ENCODE measurements at places on chromosomes 16 and 17.

DNA sequence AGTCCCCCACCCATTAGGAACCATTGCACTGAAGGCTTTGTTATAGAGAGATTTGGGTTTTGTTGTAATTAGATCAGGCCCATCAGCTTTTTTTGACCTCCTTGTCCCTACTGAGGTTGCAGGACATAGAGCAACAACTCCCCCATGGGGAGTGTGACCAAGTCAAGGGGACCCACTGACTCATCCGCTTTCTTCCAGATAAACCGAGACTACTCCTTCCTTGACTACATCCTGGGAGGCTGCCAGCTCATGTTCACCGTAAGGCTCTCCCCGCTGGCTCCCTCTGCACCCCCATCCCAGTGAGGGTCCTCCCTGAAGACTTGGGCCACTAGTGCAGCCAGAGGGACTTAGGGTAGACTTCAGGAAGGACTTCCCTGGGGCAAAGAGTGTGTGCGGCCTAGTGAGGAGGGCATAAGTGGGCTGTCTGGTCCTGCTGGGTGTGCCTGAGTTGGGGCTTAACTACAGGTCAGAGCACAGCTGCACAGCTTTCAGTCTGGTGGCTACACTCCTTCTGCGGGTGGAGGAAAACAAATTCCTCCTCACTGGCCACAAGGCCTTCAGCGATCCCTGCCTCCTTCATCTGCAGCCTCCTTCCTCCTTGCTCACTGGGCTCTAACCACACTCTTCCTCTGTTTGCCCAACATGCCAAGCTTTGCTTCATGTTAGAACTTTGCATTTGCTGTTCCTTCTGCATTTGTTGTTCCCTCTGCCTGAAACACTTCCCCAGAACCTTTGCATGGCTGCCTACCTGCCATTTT lies 31.0 kb downstream of the CPNE2 start:
- no peak for DNase-seq

GRCh38 chr16:79171504-79171903 lies 429.0 kb downstream of the MAF start:
- no peak for DNase-seq

DNA sequence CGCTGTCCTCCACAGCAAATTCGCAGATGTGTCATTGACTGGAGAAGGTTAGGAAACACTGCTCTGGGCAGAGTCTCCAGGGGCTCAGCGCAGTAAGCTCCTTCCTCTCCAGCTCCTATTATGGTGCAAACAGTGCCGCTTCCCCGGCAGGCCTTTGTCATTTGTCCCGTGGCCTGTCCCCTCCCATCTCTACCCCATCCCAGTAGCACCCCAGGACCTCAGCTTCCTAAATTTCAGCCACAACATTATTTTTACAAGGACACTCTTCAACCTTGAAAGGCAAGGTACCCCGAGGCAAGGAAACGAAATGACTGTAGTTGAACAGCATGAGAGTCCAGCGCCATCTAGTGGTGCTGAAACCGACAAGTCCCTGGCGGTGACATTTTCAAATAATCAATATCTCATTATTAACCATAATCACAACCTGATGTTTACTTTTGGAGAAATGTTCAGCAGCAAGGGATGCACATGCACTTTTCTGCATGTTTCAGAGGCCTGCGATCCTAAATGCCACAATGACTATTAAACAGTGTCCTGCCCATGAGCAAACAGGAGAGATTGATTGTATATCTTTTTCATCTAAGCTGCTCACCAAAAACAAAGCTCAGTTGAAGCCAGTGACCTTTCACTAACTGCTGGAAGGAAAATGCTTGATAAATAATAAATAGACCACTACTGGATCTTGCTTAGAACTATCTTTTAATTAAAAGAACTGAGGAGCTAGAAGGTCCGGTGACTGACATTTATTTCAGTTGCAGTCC lies 16.5 kb downstream of the MRPS23 start:
- DNase-seq = no peak

- DNase-seq = no peak
Observed at GRCh38 chr16:51852892-51853291, 694.1 kb downstream of the TOX3 start.

DNA sequence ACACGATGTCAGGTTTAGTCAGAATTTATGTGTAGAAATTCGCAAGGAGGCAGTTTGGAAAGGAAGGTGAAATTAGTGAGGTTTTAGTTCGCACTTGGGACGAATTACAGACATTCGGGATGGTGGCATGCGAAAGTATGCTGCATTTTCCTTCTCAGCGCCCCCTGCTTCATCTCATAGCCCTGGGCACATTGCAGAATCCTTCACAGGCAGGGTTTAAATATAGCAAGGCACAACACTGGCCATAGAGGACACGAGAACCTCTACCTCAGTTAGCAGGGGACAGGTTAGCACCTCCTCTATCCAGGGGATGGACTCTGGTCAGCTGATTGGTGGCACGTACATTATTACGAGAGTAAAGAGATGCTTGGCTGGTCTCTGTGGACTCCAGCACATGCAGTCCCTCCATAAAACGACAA lies 47.5 kb downstream of the MAP2K6 start:
- no peak for DNase-seq

GRCh38 chr17:58043221-58044181 lies 36.5 kb upstream of the SRSF1 start:
- DNase-seq = no peak

DNA sequence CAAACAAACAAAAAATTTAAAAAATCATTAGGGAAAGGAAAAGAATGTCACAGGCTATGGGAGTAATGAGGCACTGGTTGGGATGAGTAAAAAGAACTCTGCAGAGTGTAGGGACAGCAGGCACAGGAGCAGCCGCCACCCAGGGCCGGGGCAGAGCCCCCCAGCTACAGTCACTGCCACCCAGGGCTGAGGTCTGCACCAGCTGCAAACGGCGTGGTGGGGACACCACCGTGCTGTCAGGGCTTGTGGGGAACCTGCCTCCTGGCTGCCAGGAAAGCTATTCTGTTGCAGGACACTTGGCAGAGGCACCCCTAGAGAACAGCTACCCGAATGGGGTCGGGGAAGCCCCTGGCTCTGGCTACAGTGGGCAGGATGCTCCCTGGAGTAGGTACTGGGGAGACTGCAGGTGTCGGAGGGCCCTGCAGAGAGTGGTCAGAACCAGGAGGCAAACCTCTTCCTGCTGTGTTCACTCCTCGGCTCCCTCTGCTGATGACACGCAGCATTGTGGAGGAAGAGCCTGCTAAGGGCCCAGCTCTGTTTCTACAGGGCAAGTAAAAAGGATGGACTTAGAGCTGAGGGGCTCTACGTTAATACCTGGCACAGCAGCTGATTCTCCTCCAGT lies 32.3 kb upstream of the CAPN15 start:
- DNase-seq = no peak

- DNase-seq = no peak
Observed at GRCh38 chr16:57071831-57072582, 20.4 kb upstream of the CPNE2 start.

DNA sequence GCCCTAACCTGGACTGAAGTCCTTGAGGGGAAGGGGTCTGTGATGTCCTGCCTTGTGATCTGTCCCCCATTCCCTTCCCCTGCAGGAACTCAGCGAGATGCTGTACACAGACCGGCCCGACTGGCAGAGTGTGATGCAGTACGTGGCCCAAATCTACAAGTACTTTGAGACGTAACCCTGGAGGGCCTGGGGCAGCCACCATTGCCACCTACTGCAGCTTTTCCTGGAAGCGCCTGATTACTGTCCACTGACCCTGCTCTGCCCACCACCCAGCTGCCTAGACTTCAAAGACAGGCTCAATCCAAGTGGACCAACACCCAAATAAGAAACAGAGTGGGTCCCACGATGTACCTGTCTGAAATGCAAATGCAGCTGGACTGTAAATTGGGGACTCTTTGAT lies 153.4 kb downstream of the LGALS9B start:
- no peak for DNase-seq

- no peak for DNase-seq
Observed at GRCh38 chr16:81565321-81566028, 120.9 kb downstream of the CMIP start.

DNA sequence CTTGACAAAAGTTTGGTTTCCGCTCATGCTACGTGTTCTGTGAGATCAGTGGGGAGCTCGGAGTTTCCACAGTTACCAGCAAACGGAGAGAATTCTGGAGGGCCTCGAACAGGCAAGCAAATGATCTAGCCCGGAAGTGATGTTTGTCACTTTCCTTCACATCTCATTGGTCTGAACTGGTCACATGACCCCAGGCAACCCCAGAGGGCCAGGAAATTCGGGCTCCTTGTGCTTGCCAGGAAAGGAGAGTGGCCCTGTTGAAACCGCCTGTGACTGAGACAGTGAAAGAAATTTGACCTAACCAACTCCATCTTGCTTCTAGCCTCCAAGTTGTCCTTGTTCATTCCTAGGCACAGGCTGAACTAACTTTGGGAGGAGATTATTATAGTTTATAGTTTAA lies 23.0 kb downstream of the SPPL2C start:
- no peak for DNase-seq

DNA sequence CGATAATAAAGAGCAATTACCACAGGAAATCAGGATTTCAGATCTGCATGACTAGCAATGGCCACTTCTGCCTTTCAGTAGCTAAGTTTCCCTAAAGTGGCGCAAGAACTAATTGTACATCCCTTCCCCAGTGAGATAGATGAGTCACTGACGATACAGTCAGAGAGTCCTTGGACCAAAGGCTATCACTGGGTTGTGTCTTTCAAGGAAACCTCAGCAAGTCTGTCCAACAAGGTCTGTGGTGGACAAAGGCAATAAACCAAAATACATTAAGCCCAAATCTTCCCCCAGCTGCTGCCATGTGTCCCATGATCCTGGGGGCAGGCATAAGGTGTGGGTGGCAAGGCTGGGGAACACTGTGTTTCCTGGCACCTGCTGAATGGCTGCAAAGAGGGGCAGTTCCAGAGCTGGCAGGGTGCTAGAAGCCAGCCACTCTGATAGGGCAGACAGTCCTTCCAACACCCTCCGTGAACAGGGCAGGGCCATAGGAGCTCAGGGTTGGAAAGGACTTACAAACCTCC lies 20.5 kb upstream of the MTMR4 start:
- no peak for DNase-seq

- DNase-seq = no peak
Observed at GRCh38 chr17:17714261-17714866, 33.1 kb downstream of the RAI1 start.

DNA sequence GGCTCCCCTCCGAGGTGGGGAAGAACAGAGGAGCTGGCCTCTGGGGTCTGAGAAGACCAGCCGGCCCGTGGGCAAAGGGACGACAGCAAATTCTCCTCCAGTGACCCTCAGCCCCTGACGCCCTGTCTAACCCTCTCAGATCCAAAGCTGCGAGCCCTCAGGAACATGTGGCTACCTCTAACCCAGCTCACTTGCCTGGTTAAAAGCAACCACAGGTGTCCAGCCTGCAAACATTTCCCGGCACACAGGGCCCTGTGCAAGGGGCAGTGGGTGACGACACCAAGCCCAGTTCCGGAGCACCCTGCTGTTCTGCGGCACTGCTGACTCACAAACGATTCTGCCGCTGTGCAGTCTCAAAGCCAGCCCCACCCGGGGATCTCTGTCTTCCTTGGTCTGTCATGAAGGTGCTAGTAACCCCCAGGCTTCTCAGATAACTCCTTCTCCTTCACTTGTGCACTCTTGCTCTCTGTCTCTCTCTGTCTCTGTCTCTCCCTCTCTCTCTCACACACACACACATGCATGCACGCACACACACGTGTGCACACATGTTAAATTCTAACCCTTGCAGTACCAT lies 23.0 kb downstream of the WNT3 start:
- DNase-seq = no peak

GRCh38 chr16:12541672-12542071 lies 262.0 kb downstream of the CPPED1 start:
- DNase-seq = no peak

- no peak for DNase-seq
Observed at GRCh38 chr16:2973093-2973492, 3.9 kb downstream of the PAQR4 start.

- DNase-seq = no peak
Observed at GRCh38 chr16:69084289-69084688, 21.2 kb upstream of the HAS3 start.

DNA sequence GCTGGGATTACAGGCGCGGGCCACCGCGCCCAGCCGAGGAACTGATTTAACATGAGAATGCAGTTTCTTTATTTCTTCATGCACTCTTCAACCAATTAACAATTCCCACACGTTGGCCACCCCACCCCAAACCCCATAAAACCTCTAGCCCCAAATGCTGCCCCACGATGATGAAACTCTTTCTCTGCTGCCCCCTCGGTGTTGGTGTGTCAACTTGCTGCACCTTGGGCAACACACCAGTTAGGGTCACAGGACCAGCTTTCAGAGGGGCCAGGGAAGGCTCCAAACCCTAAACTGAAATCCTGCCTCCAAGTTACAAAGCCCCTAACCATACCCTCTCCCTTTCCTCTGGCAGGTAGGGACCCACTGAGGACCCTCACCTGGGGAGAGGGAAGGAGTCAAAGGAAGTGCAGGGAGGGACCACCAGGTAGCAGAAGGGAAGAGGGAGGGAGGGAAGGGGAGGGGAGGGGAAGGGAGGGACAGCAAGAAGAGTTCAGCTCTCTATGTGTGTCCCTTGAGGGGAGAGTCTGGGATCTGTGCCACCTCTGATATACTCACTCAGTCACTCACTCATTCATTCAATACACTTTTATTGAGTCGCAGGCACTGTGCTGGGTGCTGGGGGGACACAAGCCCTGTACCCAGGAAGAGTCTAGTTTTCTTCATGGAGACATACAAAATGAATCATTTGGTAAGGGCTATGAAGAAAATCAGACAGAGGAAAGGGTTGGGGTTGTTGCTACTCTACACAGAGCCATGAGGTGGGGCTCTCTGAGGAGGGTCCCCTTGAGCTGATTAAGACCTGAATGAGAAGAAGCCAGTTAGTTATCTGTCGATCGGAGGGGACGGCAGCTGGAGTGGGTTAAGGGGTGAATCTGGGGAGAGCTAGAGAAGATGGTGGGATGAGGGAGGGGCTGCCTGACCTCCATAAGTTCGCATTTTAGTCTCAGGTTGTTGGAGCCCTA lies 3.9 kb downstream of the PLXDC1 start:
- no peak for DNase-seq

- DNase-seq = no peak
Observed at GRCh38 chr16:70662991-70663523, 16.7 kb downstream of the IL34 start.

DNA sequence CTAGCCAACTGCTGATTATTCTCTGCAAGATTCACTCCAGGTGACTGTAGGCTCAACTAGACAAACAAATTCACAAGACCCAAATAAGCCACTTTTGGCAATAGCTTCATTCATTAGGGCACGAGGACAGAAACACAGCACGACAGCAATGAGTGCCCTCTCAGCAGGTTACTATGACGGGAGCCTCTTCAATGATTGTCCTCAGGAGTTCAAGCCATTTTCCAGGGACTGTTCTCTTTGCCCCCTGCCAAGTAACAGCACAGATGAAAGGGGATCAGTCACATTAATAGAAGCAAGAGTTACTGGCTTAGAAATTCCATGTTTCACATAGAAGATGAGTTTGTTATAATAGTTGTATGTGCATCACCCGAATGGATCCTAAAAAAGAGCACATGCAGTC lies 712.2 kb downstream of the CDH8 start:
- no peak for DNase-seq

- no peak for DNase-seq
Observed at GRCh38 chr16:78706637-78707036, 607.2 kb downstream of the WWOX start.

GRCh38 chr17:77772461-77772897 lies 186.0 kb upstream of the TNRC6C start:
- DNase-seq = no peak

All from AG04449 (cell line).